Ovary (tissue), 10 donors: ENCODE measurements at places on chromosomes 13 and 19. TPM values are rescaled to one million over a fixed set of nuclear protein-coding genes. Genes with fewer than 3 reads are reported as not detected.

SIGLEC8 gene
- polyA plus RNA-seq = 1.6 TPM

FOXA3 gene
- polyA plus RNA-seq = 0.04 TPM

ZNF177 gene
- polyA plus RNA-seq = 4.8 TPM

GRCh38 chr13:111559612-111560403 is 239.4 kb downstream of the TEX29 start:
- no peak for DNase-seq

- DNase-seq = peak; percentile 54
Observed at GRCh38 chr19:11422163-11423065, 3.3 kb upstream of the RGL3 start.

GRCh38 chr19:18612772-18613588 is at the start of gene TMEM59L:
Gene TMEM59L (plus strand): TSS chr19:18612870. CDS start chr19:18612959, 89 bp downstream.
- DNase-seq = no peak

DNA sequence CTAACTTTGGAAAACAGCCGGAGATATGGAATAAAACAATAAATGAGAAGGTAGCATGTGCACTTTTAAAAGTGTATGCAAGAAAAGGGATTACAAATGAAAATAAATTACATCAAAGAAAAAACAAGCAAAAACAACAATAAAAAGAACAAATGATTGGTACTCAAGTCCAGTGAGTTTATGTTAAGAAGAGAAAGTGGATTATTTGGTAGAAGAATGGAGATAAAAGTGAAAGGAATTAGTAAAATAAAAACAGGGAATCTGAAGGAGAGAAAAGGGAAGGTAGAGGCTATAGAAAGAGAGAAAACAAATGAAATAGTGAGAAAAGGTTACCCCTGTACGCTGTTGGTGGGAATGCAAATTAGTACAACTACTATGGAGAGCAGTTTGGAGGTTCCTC is 28.6 kb upstream of the KLF12 start:
- DNase-seq = no peak
